Anterior cingulate cortex (tissue), 58 donors: ENCODE measurements at places on chromosomes 7 and 10.

GRCh38 chr10:44416936-44417335, 32.0 kb upstream of the CXCL12 start:
- no peak for DNase-seq

GRCh38 chr7:116339564-116339963, 129.2 kb downstream of the TES start:
- DNase-seq: no peak

DNA sequence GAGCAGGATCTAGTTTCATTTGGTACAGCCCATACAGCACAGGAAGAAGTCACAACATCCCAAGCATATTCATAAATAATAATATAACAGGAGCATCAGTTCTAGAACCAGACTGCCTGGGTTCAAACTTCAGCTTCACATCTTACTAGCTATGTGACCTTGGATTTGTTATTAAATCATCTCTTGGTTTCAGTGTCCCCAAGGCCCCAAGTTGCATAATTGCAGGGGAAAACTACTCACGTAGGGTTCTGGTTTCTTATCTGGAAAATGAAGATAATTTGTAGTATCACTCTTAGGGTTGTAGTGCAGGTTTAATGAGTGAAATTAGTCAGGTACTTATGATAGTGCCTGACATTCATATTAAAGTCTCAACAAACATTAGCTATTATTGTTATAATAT, 5.5 kb upstream of the IQUB start:
- DNase-seq: no peak

DNA sequence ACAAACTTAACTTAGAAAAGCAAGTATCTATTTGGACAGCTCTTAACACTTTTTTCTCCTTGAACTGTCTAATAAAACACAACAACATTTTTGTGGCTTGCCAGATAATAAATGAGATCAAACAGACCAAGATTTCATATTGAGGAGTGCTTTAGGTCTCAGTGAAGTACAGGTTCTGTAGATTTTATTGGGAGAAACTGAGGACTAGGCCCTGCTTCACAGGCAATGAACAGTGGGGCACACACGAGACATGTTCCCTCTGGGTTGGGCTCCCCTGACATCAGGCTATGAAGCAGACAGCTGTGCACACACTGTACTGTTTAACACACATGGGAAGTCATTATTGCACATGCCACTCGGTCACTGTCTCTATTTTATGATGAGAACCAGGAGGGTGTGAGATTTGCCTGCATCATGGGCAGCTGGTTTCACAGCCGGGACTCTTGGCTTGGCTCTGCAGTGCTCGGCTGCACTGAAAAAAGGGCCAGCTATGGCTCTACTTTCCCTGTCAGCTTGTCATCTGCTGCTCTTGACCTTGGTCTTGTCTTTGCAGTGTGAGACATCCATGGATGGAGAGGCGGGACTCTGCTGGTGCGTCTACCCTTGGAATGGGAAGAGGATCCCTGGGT, 4.2 kb downstream of the IGFBP1 start:
- DNase-seq: no peak

- no peak for DNase-seq
Observed at GRCh38 chr10:124525751-124526600, 64.4 kb downstream of the LHPP start.

GRCh38 chr10:59464483-59464882, 102.1 kb upstream of the FAM13C start:
- DNase-seq: no peak

DNA sequence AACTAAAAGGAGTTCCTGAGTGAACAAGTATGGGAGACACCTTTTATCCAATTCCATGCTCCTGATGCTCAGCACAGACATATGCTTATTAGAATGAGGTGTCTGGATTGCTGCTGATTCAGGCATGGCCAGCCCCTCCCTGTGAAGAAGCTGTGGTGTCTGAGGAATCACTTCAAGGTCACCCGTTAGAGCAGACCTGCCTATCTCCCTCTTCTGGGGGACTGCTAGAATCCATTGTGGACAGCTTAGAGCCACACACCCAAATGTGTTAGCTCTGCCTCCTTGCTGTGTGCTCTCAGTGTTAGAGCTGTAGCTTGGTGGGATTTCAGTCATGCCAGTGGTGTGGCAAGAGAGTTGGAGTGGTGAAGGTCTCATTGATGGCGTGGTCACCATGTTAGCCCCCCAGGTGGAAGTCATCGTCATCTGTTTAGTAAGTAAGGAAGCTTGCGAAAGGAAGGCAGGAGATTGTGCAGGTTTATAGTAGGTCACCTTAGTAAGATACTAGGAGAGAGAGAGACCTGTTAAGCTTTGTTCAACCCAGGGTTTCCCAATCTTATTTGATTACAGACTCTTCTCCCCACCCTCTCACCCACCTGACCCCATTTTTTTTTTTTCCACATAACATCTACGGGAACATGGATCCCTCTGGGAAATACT, 12.8 kb downstream of the PRXL2A start:
- no peak for DNase-seq

DNA sequence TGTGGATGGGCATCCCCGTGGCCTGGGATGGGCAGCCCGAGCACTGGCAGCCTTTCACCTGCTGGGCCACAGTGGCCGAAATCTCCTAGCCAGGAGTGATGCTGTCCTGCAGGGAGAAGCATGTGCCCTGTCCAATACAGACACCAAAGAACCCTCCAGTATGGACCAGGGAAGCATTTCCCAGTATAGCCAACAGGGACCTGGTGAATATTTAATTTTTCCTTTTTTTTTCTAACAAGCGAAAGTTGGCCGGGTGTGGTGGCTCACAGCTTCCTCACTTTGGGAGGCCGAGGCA, 11.0 kb downstream of the IMPDH1 start:
- no peak for DNase-seq

DNA sequence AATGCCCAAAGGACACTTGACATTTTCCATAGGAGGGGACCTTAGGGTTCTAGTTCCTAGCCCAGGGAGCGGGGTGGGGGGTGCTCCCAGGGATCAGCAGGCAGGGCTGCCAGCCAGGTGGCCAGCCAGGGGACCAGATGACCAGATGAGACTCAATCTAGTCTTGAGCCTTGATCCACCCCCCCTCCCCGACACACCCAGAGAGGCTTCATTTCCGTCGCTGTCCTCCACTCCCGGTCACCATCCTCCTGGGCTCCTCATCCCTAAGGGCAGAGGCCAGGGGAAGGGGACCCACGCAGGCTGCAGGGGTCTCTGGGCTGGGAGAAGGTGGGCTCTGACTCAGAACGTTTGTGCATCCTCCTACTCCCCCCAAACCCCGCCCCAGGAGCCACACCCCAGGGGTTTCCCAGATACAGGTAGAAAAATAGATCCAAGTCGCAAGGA, 1.0 kb downstream of the STX1A start:
- DNase-seq: no peak

GRCh38 chr10:89236226-89236797, 15.3 kb downstream of the LIPA start:
- DNase-seq: no peak

GRCh38 chr7:101315336-101315735, 6.3 kb downstream of the IFT22 start:
- DNase-seq: peak; percentile 49

GRCh38 chr7:64907641-64908326, 4.7 kb downstream of the ZNF273 start:
- DNase-seq: no peak

DNA sequence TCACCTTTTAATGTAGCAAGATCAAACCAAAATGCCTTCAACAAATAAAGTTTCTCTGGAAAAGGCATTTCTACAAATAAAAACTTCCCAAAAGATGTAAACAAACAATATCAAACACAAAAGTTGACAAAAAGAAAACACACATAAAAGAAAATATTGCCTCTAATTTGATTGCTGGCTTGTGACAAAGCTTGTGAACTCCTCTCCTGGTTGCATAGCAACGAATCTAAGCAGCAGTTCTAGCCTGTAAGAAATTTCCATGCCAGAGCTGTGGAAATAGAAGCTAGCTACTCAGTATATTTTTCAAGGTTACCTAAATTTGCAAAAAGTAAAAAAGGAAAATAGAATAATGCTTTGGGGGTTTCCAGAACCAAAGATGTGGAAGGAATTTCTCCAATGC, 173.9 kb upstream of the CDK1 start:
- no peak for DNase-seq

DNA sequence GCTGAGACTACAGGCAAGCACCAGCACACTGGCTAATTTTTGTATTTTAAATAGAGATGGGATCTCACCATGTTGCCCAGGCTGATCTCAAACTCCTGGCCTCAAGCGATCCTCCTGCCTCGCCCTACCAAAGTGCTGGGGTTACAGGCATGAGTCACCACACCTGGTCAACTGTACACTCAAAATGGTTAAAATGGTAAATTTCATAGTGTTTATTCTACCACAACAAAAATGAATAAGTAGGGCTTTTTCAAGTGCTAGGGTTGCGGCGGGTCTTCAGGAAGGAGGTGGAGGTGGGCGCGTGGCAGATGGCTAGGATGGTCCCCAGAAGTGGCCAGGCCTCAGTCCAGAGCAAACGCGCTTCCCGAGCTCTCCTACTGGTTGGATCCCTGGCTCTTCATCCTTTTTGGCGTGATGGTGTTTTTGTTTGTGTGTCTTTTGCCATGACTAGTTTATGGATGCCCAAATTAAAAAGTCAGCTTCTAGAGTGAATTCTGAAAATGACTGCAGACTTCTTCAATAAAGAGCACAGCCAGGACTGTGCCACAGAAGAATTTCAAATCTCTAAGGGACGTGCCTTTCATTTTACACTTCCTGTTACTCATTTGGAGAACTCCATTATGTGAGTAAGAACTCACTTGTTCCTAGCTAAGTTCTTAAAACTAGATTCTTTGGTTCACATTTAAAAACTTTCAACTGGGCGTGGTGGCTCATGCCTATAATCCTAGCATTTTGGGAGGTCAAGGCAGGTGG, 73.9 kb downstream of the TMEM130 start:
- no peak for DNase-seq

DNA sequence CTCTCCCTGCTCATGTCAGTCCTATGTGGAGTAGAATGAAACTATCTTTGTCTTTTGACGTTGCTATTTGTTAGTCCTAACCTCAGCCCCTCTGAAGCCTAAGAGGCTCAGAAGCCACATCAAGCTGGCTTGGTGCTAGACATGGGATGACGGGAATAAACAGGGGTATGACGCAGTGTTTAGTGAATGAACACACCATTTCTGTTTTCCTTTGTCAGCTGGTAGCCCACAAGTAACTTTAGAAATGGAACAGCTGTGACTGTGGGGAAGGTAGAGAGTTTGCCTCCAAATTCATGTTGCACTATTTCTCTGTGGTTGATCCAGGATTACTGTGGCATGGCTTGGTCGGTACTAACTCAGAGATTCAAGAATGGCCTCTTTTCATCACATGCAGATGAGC, 31.3 kb downstream of the COX15 start:
- DNase-seq: no peak

GRCh38 chr10:24871011-24871935, 81.1 kb downstream of the PRTFDC1 start:
- DNase-seq: no peak
